ENCODE measurements at places on chromosomes 6 and 20.

DNA sequence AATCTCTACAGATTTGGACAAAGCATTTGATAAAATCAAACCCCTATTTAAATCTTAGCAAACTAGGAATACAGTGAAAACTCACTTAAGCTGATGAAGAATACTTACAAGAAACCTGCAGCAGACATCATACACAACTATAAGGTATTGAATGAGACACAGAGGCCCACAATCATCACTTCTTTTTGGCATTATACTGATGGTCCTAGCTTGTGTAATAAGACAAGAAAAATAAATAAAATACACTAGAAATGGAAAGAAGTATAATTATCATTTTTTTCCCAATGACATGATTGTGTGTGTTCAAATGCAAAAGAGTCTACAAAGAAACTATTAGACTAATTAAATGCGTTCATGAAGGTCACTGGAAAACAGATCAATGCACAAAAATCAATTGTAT lies 8.8 kb upstream of the OR2B6 start:
- DNase-seq = no peak

- no peak for DNase-seq
These were observed 256.9 kb downstream of the CDH26 start for GRCh38 chr20:60214901-60215815.

- peak; percentile 40 for DNase-seq
These were observed 9.5 kb downstream of the DDX27 start for GRCh38 chr20:49228676-49229075.

- no peak for DNase-seq
These were observed 508.4 kb downstream of the HDGFL1 start for GRCh38 chr6:23077772-23078171.

GRCh38 chr6:126069449-126069848 lies 83.1 kb downstream of the TRMT11 start:
- no peak for DNase-seq

DNA sequence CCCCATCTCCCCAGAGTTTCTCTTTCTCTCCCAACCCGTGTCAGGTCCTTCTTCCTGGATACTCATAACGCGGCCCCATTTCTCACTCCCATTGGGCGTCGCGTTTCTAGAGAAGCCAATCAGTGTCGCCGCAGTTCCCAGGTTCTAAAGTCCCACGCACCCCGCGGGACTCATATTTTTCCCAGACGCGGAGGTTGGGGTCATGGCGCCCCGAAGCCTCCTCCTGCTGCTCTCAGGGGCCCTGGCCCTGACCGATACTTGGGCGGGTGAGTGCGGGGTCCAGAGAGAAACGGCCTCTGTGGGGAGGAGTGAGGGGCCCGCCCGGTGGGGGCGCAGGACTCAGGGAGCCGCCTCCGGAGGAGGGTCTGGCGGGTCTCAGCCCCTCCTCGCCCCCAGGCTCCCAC lies at the start of gene HLA-F:
HLA-F (plus strand) TSS at position 173 of the 404 bp plus-strand sequence; CDS start at position 203, 30 bp downstream.
- peak; percentile 69 for DNase-seq
